CD4-positive, alpha-beta T cell treated with Interleukin-15 for 4 hours (primary cell): ENCODE measurements at places on chromosomes 1 and 21.

DNA sequence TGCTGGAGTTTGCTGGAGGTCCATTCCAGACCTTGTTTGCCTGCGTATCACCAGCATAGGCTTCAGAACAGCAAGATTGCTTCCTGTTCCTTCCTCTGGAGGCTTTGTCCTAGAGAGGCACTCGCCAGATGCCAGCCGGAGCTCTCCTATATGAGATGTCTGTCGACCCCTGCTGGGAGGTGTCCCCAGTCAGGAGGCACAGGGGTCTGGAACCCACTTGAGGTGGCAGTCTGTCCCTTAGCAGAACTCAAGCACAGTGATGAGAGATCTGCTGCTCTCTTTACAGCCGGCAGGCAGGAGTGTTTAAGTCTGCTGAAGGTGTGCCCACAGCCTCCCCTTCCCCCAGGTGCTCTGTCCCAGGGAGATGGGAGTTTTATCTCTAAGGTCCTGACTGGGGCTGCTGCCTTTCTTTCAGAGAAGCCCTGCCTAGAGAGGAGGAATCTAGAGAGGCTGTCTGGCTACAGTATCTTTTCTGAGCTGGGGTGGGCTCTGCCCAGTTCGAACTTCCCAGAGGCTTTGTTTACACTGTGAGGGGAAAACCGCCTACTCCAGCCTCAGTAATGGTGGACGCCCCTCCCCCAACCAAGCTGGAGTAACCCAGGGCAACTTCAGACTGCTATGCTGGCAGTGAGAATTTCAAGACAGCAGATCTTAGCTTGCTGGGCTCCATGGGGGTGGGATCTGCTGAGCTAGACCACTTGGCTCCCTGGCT is 205.0 kb downstream of the GPR52 start:
- DNase-seq: no peak

GRCh38 chr1:213089924-213090677 is 39.1 kb downstream of the RPS6KC1 start:
- no peak for DNase-seq

DNA sequence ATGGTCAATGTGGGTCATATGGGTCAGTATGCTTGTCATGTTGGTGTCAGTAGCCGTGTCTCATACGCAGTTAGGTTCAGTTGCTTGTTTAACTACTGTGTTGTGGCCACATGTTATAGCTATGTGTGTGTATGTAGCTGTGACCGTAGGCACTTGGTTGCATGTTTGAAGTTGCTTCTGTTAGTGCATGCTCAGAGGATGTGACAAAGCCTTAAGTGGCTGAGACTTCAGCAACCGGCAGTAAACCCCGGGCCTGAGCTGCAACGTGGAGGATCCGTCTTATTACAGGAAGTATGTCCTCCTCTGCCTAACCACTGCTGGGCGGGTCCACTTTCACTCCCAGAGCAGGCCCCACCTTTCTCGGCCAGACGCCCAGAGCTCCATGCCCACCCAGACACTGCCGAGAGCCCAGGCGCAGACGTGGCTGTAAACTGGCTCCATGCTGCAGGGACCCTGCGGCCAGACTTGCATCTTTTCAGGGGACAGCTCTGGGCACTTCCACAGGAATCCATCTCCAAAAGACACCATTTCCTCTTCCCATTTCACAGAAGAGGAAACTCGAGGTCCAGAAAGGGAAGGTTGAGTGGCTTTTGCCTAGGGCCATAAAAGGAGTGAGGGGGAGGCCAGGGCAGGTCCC is 2.2 kb downstream of the TCEA3 start:
- peak; percentile 47 for DNase-seq

- no peak for DNase-seq
Observed at GRCh38 chr1:106651028-106651762, 405.3 kb upstream of the PRMT6 start.

DNA sequence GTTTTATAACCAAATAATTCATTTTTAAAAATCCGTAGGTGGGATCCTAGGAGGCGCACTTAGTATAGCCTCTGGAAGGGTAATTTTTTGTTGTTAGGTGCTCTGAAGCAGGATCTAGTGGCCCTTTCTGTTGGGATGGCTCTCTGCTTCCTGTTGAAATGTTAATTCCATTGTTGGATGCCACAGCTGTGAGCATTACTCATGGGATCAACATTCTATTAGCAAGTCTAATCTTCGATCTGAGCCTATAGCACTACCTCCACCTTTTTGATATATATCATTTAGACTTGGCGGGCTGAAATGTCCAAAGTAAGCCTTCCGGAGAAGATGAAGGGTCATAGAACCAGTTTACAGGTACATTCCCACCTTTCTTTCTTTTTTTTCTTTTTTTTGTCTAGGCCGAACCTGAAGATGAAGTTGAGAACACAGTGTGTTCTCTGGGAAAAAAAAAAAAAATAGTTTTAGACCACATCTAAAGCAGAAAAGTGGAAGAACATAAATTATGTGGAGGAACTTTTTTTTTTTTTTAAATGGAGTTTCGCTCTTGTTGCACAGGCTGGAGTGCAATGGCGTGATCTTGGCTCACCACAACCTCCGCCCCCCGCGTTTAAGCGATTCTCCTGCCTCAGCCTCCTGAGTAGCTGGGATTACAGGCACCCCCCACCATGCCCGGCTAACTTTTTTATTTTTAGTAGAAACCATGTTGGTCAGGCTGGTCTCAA is 1.4 kb downstream of the CXADR start:
- no peak for DNase-seq

DNA sequence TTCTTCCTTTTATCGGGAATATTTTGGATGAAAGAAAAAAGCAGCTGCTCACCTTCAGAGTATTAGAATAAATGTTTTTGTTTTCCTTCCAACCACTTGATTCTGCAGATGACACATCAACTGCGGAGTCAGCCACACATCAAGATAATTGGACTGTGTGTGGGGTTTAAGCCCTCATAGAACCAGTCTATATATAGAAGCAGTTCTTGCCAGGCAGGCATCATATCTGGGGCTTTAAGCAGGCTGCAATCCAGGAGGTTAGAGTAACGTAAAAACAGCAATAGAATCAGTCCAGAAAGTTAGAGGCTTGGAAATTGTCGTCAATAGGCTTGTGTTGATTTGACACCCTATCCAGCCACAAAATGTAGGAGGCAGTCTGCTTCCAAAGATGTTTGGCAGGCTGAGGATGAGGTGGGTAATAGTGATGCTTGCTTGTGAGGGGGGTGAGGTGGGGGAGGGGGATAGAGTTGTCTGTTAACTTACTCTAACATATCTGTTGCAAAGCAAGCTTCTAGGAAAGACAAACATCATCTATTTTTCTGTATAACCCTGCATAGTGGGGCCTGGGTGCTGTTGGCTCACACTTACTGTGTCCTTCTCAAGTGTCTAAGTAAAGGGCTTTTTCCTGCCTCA is 64.8 kb downstream of the PEX14 start:
- no peak for DNase-seq

GRCh38 chr1:70075761-70076160 is 129.6 kb downstream of the LRRC40 start:
- no peak for DNase-seq

- no peak for DNase-seq
Observed at GRCh38 chr1:2377751-2378440, 13.5 kb downstream of the MORN1 start.
